Heart left ventricle (tissue), 16 donors: ENCODE measurements at places on chromosomes 12 and 14. TPM values are rescaled to one million over a fixed set of nuclear protein-coding genes. Genes with fewer than 3 reads are reported as not detected.

DNA sequence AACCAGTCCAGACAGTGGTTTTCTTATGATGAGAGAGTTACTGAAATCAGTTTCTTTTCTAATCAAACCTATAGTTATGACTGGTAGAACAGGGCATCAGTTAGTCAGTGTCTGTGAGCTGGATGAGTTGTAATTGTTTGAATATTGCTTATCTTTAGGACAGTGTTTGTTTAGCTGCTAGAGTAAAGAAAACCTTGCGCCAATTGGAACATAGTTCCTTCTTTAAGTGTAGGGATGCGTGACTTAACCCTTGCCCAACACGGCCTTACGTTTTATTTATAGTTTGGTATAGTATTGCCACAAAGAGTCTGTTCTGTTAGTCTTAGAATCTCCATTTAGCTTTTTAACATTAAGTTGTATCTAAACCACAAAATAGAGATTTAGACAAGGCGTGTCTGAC, 572.6 kb downstream of the SLC16A7 start:
- no peak for DNase-seq

GRCh38 chr12:108755481-108755880, 24.2 kb upstream of the CORO1C start:
- DNase-seq = no peak

GRCh38 chr12:22408610-22409376, 74.3 kb upstream of the ST8SIA1 start:
- no peak for DNase-seq

GRCh38 chr12:52681526-52682380, 1.5 kb upstream of the KRT1 start:
- DNase-seq = no peak

GRCh38 chr12:115687094-115687493, 590.4 kb downstream of the MED13L start:
- DNase-seq = no peak

GRCh38 chr12:89706986-89707702, 1.5 kb downstream of the ATP2B1 start:
- DNase-seq = peak; percentile 15

DNA sequence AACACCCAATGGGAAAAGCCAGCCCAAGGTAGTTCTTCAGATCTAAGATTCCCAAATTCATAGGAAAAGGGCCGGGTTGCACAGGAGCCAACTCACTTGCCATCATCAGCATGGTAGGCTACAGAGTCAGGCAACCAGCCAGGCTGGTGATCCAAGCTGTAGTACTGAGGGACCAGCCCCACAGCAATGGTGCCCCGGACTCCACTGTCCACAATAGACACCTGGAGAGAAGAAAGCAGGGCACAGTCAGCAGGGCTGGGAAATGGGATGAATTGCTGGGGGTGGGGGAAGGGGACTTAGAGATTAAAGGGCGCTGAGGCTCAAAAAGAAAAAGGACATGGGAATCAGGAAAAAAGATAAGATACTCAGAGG, 4.2 kb downstream of the SPRYD3 start:
- no peak for DNase-seq

GRCh38 chr12:8033153-8034044, 883 bp downstream of the FOXJ2 start:
- DNase-seq = peak; percentile 71

GRCh38 chr14:104441275-104442106, 138.1 kb upstream of the C14orf180 start:
- DNase-seq = no peak

DNA sequence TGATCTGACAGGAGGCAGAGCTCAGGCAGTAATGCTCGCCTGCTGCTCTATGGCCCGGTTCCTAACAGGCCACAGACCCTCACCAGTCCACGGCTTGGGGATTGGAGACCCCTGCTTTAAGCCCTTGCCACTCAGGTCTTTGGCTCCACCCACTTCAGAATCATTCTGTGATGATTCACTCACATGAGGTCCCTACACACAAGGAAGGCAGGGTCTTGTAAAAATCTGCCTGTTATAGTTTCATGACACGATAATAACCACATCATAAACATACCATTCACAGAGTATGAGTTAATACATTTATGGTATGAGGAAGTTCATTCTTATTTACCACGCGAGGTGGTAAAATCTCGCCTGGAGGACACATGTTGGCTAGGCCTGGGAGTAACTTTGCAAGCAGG, 29.0 kb upstream of the MAX start:
- DNase-seq = no peak

DNA sequence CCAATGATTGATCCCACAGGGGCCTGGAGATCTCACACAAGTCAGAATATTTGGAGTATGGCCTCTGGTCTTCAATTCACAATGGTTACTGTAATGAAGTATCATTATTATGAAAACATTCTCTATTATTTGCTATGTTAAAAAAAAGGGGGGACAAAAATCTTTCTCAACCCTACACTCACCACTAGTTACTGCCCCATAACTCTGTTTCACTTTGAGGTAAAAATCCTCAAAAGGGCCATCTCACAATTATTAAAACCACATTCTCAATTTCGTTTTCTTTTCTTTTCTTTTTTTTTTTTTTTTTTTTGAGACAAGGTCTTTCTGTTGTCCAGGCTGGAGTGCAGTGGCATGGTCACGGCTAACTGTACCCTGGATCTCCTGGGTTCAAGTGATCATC, 59.6 kb upstream of the KCNC2 start:
- DNase-seq = no peak

DNA sequence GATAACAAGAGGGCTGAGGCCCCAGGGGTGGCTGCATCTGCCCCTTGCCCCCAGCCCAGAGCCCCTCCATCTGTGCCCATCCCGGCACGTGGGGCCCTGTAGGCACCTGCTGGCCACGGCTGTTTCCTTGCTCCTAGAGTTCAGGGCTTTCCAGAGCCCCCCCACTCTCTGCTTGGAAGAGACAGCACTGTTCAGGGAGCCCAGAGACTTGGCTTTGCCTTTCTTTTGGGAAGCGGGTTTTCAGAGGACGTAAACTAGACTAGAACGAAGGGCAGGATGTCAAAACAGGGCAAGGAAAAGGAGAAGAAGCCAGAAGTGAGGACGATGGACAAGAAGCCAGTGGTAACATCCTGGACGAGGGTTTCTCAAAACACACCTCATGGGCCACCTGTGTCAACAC, 163.3 kb upstream of the LHX5 start:
- DNase-seq = no peak

GRCh38 chr12:22396735-22397134, 62.2 kb upstream of the ST8SIA1 start:
- DNase-seq = no peak

- no peak for DNase-seq
Observed at GRCh38 chr14:89182326-89182725, 234.7 kb downstream of the FOXN3 start.

DNA sequence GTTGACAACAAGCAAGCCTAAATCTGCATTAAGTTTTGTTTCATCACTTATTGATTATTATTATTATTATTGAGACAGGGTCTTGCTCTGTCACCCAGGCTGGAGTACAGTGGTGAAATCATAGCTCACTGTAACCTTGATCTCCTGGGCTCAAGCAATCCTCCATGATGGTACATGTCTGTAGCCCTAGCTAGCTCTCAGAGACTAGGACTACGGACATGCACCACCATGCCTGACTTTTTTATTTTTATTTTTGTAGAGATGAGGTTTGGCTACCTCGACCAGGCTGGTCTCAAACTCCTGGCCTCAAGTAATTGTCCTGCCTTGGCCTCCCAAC, 35.7 kb upstream of the STK38L start:
- DNase-seq = no peak

DNA sequence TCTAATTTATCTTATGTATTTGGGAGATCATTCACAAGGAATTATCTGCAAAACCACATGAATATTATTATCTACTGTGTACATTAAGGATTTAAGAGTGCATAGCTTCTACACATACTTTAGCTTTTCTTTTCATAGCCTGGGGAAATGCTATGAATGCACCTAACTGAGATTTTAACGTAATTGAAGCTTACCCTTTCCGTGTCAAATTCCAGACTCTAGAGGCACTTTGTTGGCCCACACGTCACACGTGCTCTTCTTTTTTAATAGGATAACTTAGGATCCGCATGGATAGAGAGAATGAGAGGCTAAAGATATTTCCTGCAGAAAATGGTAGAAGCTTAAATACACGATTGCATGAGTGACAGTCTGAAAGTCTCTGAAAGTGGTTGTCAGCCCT, 481.1 kb downstream of the PCNX1 start:
- DNase-seq = no peak

- peak; percentile 61 for DNase-seq
Observed at GRCh38 chr12:124392271-124392666, 97.4 kb downstream of the RFLNA start.

DNA sequence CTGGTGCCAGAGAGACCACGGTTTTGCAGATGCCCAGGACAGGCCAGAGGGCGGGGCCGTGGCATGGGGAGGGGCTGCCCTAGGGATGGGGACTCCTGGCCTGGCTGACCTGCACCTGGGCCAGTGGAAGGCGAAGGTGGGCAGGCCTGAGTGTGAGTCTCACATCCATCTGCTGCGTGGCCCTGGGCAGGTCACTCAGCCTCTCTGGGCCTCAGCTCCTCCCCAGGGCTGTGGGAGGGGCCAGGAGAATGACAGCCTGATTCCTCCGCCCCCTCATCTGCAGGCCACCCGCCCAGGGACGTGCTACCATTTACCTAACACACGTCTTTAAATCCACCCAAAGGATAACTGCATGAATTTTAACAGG, 90.9 kb downstream of the GALNT9 start:
- peak; percentile 19 for DNase-seq

DNA sequence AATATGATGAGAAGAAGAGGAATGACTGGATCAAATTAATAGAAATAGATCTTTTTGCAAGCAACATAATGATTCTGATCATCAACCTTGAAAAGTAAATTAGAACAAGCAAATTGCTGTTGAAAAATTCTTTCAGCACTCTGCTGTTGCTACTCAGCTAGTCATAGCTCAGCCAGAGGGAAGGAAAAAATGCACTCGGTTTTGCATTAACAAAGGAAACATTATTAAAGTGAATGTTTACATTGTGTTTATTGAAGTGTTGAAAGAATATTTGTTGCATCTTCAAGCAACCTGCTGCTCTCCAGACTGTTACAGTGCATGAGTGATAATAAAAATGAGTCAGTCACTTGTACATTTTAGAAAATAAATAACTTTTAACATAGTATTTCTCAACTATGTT, 26.5 kb downstream of the AP5M1 start:
- DNase-seq = no peak

DNA sequence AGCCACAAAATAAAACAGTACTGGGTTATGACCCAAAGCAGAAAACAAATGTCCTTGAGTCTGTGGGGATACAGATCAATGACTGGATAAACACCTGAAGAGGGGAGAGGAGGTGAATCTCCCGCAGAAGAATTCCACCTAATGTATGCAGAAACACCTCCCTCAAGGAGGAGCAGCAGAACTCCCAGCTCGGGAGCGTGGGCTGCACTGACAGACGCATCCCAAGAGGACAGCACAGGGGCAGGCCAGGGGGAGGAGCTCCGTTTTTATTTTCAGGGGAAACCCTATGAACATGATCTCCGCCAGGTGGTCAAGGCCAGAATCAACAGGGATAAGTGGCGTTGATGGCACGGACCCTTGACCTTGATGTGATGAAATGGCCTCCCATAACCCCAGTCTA, 41.8 kb upstream of the PPP2R5C start:
- no peak for DNase-seq

DNA sequence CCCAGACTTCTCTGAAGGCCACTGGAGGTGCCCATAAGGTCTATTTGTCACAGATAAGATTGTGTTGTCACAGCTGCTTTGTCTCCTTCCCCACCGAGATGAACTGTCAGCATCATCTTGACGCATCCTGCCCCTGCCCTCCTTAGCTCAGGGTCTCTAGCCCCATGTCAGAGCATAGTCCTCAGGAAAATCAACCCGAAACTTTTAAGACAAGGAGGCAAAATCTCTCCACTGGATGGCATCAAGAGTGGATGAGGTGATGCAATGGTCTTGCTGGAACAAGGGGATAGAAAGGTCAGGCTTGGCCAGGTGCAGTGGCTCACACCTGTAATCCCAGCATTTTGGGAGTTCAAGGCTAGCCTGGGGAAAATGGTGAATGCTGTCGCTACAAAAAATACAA, 8.2 kb downstream of the KRT79 start:
- DNase-seq = no peak

- DNase-seq = peak; percentile 72
Observed at GRCh38 chr12:117098361-117099217, 627 bp downstream of the TESC start.

DNA sequence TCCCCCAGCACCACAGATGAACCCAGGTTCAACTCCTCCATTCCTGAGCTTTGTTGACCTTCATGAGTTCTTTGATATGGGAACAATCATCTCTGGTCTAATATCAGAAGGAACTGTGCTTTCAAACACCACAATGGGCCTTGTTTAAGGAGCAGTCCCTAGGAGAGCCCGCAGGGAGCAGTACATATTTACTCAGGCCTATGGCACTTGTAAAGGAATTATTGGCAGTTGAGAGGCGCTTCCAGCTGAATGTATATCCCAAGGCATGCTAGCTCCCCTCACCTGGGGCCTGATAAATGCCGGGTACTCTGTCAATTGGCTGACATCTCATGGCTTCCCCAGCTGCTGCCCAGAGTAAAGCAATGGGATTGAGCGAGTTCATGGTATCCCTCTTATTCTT, 76.2 kb downstream of the ZFP36L1 start:
- DNase-seq = no peak

- DNase-seq = peak; percentile 58
Observed at GRCh38 chr12:51217133-51217967, 512 bp downstream of the POU6F1 start.

GRCh38 chr14:38213001-38213400, 5.3 kb downstream of the SSTR1 start:
- DNase-seq = no peak

- DNase-seq = no peak
Observed at GRCh38 chr14:51603495-51603894, 48.2 kb upstream of the FRMD6 start.

- DNase-seq = no peak
Observed at GRCh38 chr14:88821888-88822287, 2.6 kb upstream of the TTC8 start.

GRCh38 chr12:66269757-66270383, 32.4 kb upstream of the HELB start:
- no peak for DNase-seq

GRCh38 chr14:106694638-106695393, 1168.4 kb downstream of the TMEM121 start:
- peak; percentile 35 for DNase-seq

- DNase-seq = no peak
Observed at GRCh38 chr12:95099270-95099790, 25.9 kb upstream of the NR2C1 start.

Gene CMA1
- 2.2 TPM for total RNA-seq

Gene PTPRO
- total RNA-seq = 0.96 TPM

Gene TAS2R10
- total RNA-seq = not detected

Gene HHIPL1
- total RNA-seq = 1.1 TPM

Gene OR6C2
- total RNA-seq = not detected

Gene POLR3B
- total RNA-seq = 9.7 TPM

Gene PXN
- 83.1 TPM for total RNA-seq

Gene ST8SIA1
- 0.73 TPM for total RNA-seq

Gene KRT78
- not detected for total RNA-seq

Gene FBXO33
- 8.0 TPM for total RNA-seq

Gene PROX2
- not detected for total RNA-seq

Gene SMARCC2
- 68.4 TPM for total RNA-seq

Gene ADGRD1
- total RNA-seq = 64.0 TPM

Gene SSTR1
- 1.7 TPM for total RNA-seq
